ENCODE measurements at places on chromosomes 12 and 14.

DNA sequence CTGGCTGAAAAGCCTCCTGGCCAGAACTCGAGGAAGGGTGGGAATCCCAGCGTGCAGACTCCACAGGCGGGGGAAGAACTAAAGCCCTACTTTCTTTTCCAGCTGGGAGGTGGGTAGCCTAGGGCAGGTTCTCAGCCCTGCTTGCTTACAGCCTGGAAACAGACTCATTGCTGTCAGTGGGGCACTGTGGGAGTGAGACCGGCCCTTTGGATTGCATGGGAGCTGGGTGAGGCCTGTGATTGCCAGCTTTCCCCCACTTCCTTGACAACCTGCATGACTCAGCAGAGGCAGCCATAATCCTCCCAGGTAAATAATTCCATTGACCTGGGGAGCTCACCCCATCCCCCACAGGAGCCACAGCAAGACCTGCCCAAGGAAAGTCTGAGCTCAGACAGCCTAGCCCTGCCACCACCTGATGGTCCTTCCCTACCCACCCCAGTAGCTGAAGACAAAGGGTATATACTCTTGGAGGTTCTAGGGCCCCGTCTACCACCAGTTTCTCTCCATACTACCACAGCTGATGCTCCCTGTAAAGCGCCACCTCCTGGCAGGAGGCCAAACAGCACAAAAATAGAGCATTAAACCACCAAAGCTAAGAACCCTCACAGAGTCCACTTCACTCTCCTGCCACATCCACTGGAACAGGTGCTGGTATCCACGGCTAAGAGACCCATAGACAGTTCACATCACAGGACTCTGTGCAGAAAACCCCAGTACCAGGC lies 294.1 kb downstream of the SEC23A start:
- no peak for DNase-seq

GRCh38 chr12:60035835-60036234 lies 440.0 kb downstream of the SLC16A7 start:
- DNase-seq = no peak

DNA sequence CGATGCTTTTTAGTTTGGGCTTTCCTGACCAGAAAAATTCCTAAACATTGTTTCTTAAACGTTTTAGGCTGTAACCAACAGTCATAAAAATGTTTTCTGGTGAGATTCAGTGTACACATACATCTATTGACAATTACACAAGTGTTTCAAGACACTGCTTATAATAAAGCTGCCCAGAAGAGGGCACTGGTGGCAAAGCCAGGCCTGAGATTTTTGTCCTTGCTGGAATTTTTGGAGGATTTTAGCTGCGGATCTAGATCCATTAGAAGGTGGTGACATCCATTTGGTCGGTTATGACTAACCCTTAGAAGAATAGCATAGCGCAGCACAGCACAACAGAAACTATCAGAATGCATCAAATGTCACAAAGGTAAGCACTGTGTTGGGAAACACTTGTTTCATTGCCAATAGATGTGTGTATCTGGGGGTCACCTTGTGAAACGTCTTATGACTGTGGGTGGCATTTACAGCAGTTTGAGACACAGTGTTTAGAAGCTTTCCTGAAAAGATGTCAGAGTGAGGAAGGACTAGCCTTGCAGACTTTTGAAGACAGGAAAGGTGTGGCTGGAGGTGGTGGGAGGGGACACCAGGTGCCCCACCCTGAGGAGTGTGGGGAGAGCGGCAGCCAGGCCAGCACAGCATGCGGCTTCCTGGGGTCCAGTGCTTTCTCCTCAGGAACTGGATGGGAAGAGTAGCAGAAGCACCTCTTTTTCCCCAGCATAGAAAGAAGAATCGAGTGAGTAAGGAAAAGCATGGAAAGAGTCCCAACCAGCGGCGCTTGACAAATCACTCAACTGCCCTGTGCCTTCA lies 54.7 kb upstream of the FKBP4 start:
- no peak for DNase-seq

GRCh38 chr12:120984351-120984898 lies 6.1 kb downstream of the HNF1A start:
- DNase-seq = no peak

DNA sequence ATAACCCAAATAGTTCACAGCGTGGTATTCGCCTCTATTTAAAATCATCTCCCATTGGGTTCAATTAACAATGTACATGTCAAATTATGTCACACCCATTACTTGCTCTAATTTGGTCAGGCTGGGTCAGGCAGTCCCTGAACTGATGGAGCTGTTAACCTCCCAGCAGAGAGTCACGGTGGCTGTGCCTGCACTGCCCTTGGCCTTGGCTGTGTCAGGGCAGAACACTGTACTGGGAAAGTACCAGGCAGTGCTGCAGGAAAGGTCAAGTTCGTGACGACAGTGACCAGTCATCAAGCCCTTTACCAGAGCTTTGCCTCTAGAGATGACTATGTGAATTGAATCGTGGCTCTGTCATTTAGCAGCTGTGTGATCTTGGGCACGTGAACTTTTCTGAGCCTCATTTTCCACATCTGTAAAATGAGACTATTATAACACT lies 100.0 kb downstream of the ARF6 start:
- no peak for DNase-seq

All from T-helper 22 cell (primary cell).